ENCODE measurements at places on chromosomes 6 and 20. TPM values are rescaled to one million over a fixed set of nuclear protein-coding genes. Genes with fewer than 3 reads are reported as not detected.

GRCh38 chr6:44161997-44162338 is 3.3 kb downstream of the CAPN11 start:
- DNase-seq: no peak

Gene TREML1
- 5.1 TPM for total RNA-seq

DNA sequence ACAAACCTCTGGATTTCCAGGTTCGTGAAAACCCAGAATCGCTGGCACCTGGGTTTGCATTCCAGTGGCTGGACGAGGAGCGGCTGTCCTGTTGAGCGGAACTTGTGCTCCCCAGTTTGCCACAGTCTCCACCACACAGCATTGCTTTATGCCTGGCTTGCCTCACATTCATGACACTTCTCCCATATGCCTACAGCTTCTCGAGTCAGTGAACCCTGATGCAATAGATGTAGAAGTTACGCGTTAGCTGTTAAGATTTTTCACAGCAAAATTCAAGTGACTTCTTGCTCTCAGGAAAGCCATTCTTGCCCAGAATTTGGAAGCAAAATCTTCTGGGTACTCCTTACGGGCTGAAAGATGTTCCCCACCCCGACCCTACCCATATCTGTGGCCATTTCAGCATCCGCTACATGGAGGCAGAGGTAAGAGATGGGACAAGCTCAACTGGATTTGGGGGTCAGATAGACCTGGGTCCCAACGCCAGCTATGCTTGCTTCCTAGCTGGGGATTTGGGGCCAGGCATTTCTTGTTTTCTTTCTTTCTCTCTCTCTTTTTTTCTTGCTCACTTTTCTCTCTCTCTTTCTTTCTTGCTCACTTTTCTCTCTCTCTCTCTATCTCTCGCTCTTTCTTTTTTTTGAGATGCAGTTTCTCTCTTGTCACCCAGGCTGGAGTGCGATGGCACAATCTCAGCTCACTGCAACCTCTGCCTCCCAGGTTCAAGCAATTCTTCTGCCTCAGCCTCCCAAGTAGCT is 12.4 kb upstream of the GDAP1L1 start:
- DNase-seq: no peak

GRCh38 chr6:15063253-15063853 is 182.5 kb upstream of the JARID2 start:
- peak; percentile 18 for DNase-seq

- DNase-seq: peak; percentile 19
Measured at GRCh38 chr6:37988127-37988526, 168.6 kb downstream of the ZFAND3 start.

GRCh38 chr6:160141001-160141726 is 19.5 kb downstream of the SLC22A1 start:
- DNase-seq: peak; percentile 90

DNA sequence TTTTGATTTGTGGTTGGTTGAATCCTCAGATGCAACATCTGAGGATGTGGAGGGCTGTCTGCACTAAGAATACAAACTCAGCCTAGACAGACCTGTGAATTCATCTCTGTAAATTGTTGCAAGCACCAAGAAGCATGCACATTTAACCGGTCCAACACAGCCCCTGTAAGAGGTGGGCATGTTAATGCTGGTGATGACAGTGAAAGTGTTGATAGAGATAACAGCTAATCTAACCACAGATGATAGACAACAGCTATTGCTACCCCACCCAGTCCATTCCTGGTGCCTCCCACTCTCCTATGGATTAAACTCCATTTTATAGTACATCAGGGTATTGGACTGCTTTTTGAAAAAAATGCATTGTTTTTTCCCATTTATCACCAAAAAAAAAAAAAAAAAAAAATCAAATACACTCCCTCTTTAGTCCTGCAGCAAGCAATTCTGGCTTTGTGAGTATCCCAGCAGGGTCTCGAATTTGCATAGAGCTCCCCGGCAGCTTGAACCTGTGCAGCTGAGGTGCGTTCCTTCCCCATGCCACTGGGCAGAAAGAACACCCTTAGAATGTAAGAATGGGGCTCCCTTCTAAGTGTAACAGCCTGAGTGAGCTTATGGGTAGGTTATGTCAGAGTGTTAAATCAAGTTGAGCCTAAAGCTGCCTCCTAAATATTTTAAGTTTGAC is 270.9 kb upstream of the JARID2 start:
- DNase-seq: no peak

Gene VIP
- 5.3 TPM for total RNA-seq

Gene KIAA0408
- 2.9 TPM for total RNA-seq

Gene FAM209B
- not detected for total RNA-seq

DNA sequence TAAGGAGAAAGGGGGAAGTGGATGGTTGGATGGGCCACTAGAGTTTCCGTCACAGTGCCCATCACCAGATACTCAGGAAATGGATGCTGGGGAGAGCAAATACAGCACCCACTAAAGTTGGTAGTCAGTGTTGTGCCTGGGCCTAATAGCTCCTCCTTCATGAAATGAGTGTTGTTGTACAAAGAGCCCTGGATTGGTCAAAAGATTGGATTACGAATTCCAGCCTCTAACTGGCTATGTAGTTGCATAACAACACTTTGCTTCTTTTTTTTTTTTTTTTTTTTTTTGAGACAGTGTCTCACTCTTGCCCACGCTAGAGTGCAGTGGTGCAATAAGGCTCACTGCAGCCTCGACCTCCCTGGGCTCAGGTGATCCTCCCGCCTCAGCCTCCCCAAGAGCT is 27.4 kb downstream of the KCNG1 start:
- no peak for DNase-seq

DNA sequence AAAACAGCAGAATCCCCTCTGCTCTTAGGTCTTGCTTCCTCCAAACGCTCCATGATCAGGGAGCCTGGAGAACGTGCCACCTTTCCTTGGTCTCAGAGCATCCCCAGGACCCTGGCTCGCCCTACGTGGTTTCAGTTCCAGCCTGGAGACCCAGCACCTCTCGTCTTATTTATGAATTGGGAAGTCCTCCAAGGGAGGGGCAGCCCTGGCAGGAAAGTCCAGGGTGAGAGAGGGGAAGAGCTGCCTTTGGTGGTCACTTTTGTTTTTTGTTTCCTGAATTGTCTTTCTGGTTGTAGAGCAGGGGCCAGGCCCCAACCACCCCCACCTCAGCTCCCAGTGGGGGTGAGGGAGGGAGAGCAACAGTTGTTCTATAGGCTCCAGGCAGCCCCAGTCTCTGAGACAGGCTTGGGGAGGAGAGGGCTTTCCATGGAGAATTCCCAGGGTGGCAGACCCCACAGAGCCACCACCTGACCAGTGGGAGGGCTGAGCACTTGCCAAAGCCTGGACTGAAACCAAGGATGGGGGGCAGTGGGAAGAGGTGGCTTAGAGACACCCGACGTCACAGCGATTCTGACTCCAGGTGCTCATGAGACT is 88.8 kb downstream of the PRND start:
- DNase-seq: no peak

Gene TTLL9
- 5.8 TPM for total RNA-seq

Gene CCN6
- 6.7 TPM for total RNA-seq

DNA sequence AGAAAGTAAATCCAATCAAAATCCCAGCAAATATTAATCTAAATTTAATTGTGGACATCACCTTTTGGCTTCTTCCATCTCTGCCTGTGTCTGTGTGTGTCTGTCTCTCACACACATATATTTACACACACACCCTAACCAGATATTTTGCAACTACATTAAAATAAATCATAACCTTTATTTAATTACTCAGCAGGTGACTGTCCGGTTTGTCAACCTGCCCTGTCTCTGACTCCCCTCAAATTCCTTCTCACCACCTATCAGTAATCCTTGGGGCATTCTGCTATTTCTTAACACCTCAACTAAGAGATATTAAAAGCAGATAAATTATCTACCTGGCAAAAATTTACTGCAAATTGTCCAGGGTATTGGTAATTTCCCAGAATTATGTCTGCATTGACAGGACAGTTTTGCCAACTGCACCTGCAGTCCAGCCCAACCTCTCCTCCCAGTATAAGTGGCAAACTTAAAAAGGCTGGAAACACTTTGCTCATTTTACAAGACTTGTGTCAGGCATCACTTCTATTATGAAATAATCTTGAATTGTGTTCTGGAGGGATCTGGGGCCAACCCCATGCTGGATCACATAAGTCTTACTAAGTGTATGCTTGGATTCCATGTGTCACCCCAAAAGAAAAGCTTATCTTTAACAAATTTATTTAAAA is 216.1 kb downstream of the GMDS start:
- no peak for DNase-seq

DNA sequence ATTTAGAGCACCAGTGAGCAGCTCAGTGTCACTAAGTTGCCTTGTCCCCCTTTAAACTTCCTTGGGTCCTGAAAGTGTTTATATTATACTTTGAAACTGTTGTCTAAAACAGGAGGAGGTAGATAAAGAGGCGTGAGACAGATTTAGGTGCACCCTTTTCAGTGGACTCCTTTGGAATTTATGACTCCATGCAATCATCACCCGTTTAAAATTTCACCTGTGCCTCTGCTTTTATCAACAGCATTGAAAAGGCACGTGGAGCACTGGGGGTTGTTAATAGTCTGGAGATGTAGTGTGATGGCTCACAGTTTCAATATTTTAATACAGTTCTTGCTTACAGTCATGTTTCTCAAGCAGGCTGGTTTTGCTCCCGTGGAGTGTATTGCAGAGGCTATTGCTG is 162.2 kb downstream of the PHACTR1 start:
- no peak for DNase-seq

Gene HLA-DPB1
- total RNA-seq: 1.7 TPM

DNA sequence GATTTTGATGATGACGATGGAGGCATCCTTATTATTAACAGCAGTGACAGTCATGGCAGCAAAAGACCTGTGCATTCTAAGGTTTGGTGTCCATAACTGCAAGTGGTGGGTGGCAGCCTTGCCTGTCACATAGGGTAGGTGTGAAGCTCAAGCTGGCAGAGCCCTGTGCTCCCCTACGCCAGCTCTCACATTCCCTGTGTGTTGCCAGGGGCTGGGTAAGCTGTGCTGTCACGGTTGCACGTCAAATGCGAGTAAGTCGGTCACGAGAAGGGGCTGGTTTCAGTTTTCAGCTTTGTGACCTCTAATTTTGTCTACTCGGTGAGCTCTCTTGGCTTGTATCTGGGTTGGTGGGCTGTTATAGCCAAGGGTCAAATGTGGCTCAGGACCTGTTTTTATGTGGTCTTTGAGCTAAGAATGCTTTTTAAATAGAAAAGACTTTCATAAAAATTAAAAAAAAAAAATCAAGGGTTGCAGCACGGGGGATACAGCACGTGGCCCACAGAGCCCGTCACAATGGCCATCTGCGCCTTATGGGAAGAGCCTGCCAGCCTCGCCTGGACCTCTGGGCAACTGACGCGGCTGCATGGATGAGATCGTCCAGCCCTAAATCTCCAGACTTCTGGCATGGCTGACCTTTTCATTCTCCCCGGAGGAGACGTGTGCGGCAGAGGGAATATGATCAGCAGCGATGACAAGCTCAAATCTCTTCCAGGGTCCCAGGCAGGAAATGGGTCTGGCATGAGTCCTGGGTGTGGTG is 148.5 kb downstream of the PHACTR3 start:
- peak; percentile 12 for DNase-seq

GRCh38 chr6:139520321-139520768 is 145.9 kb upstream of the CITED2 start:
- DNase-seq: no peak

- DNase-seq: no peak
Measured at GRCh38 chr20:5650280-5650691, 99.9 kb upstream of the SHLD1 start.

DNA sequence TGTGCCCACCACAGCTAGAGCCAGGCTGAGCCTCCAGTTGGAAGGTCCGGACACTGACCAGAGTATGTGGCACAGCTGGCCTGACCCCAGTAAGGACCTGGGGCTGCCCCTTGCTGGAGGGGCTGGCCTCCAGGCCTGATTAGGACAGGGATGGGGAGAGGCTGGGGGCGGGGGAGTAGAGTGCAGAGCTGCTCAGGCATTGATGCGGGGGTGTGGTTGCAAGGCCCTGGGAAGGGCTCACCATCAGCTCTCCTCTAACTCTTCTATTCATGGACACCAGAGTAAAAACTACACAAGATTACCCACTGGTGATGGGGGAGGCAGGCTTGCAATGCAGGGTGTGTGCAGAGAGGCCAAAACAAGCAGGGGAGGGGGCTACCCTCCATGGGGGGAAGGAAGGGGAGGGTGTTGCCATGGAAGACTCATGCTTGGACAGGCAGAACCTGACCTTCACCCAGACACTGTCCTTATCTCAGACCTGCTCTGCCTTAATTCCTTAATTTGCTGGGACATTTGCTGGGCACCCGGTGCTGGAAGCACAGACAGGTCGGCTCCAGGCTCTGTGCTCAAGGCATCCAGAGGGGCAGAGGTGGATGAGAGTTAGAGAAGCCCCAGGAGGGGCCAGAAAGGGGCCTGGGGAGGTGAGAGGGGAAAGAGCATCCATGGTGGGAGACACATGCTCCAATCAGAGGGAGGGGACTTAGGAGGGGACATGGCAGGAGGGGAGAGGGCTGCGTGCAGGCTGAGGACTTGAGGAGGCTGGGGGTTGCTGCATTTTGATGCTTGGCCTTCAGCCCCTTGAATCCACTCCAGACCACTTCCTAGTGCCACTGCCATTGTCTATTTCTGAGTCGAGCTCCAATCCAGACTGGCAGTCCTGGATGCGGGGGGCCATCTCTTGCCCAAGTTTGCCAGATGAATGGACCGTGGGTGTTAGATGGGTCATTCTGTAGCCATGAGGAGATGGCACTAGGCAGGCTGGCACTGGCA is 7.6 kb upstream of the EMILIN3 start:
- no peak for DNase-seq

- DNase-seq: peak; percentile 84
Measured at GRCh38 chr6:56843476-56844349, 111.2 kb upstream of the BEND6 start.

DNA sequence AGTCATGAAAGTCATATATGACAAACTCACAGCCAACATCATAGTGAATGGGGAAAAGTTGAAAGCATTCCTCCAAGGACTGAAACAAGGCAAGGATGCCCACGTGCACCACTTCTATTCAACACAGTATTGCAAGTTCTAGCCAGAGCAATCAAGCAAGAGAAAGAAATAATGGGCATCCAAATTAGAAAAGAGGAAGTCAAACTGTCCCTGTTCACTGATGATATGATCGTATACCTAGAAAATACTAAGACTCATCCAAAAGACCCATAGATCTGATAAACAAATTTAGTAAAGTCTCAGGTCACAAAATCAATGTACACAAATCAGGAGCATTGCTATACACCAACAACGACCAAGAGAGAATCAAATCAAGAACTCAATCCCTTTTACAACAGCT is 41.2 kb downstream of the RPP21 start:
- DNase-seq: no peak

DNA sequence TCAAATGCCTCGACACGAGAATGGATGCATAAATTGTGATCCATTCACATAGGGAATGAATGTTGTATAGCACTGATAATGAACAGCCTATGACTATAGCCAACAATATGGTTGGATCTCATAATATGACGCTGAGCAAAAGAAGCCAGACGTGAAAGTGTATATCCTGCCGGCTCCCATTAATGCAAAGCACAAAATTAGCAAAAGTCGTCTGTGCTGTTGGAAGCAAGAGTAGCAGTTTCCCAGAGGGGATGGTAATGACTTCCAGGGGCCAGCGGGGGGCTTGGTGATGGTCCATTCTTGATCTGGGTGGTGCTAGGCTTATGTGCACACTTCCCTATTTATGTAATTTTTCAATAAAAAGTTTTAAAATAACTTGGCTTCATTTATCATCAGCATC is 1.0 kb upstream of the TAGAP start:
- no peak for DNase-seq

Data from umbilical cord (tissue), 2 donors.